ENCODE measurements at places on chromosomes 13 and 19.

GRCh38 chr19:7868671-7869452 is 5.3 kb downstream of the PRR36 start:
- DNase-seq: peak; percentile 81

- peak; percentile 26 for DNase-seq
Measured at GRCh38 chr19:18469069-18469846, 31.3 kb upstream of the ISYNA1 start.

DNA sequence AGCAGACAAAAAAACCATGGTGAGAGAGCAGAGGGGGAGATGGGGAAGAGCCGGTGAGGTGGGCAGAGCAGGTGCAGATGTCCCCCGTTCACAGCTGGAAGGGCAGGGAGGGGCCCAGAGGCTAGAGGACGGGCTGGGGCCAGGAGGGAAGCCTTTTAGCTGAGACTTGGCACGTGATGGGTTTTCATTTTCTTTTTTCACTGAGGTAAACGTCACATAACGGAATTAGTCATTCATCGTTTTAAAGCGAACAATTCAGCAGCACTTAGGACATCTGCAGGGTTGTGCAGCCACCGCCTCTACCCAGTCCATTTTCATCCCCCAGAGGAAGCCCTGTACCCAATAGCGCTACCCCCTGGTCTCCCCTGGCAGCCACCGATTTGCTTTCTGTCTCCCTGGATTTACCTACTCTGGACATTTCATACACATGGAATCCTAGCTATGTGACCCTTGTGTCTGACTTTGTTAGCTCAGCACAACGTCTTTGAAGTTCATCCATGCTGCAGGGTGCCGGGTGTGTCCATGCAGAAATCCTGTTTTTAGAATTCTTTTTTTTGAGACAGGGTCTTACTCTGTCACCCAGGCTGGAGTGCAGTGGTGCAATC is 16.0 kb upstream of the EMC10 start:
- no peak for DNase-seq

GRCh38 chr19:45885556-45886426 is at the start of gene IRF2BP1:
IRF2BP1 (minus strand) TSS chr19:45886141; CDS start chr19:45885774, 367 bp downstream.
- peak; percentile 85 for DNase-seq
